ENCODE measurements at places on chromosomes 5 and 9.

- no peak for DNase-seq
These were observed 34.9 kb upstream of the BASP1 start for GRCh38 chr5:17182494-17182893.

GRCh38 chr9:9585920-9586319, 1026.9 kb downstream of the PTPRD start:
- no peak for DNase-seq

DNA sequence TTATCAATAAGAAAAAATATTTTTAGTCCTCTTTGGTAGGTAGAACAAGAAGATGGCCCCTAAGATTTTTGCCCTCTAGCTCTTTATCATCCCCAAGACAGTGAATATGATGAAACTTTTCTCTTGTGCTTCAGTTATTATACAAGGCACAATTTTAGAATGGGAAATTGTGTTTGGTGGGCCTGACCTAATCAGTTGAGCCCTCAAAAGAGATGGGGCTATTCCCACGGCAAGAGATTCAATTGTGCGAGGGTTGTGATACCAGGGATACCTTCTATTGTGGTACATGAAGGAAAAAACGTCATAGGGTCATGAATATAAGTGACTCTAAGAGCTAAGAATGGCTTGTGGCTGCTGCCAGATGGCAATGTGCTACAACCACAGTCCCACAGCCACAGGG, 94.0 kb upstream of the COX7C start:
- DNase-seq: no peak

DNA sequence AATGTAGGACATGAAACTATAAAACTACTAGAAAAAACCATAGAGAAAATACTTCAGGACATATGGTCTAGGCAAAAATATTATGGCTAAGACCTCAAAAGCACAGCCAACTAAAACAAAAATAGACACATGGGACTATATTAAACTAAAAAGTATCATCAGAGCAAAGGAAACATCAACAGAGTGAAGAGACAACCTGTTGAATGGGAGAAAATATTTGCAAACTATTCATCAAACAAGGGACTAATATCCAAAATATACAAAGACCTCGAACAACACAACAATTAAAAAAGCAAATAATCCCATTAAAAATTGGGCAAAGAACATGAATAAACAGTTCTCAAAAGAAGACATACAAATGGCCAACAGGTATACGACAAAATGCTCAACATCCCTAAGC, 210.9 kb downstream of the PCSK1 start:
- DNase-seq: no peak

DNA sequence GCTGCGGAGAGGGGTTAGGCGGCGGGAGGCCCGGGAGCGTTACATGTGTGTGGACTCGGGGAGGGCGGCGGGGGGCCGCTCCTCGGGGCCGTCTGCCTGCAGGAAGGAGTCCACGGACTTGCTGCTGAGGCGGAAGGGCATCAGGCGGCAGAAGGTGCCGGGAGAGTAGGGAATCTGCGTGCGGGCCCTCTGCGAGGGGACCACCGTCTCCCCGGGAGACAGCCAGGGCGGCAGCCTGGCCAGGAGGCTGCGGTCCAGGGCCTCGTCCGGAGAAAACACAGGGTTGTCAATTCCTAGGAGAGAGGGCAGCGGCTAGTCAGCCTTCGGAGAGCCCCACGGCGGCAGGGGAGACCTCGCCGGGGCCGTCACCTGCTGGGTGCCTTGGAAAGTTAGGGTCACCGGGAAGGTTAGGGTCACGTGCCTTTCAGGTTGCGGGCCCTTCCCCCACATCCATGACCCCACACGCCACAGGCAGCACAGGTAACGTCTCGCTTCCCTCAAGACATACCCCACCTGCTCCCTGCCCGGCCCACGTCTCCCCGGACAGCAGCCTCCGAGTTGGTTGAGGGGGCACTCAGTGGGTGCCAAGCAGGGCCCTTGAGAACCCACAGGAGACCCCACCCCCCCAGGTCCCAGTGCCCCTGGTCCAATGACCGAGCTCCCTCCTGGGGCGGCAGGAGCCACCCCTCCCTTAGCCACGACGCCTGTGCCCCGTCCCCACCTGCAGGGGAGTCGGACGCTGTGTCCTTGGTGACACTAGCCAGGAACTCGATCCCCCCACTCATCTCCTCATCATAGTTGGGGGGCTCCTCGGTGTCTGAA, 32.1 kb downstream of the EXOC3 start:
- no peak for DNase-seq

GRCh38 chr9:114207034-114207810, 51.9 kb downstream of the COL27A1 start:
- DNase-seq: peak; percentile 62

DNA sequence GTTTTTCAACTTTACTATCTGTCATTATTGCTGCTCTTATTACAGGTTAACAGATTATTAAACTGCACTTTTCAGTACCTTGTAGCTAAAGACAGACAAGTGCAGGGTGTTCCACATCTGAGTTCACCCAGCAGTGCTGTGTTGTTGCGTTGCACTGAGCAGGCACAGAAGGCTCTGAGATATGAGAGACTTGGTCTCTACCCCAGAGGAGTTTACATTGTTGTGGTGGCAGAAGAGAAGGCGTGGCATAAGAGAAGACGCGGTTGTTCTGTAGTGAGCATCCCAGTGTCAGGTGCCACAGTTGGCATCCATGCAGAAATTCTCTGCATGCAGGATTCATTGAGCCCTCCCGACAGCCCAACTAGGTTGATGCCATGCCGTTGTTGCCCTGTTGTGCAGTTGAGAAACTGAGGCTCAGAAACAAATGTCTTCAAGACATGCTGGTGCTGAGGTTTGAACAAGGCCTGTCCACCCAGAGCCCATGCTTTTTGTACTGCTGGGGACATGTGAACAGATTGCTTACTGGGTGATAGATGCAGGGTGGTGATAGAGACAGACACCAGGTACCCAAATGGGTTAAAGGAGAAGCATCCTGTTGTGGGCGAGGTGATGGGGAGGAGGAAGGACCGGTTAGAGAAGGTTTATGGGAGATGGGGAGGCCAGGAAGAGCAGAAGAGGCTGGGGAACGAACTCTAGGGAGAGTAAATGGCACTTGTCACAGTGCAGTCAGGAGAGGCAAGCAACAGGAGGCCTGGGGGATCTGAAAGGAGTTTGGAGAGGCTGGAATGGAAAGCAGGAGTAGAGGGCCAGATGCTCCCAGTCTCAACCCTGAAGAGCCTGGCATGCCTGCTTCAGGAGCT, 8.2 kb downstream of the ABL1 start:
- no peak for DNase-seq

DNA sequence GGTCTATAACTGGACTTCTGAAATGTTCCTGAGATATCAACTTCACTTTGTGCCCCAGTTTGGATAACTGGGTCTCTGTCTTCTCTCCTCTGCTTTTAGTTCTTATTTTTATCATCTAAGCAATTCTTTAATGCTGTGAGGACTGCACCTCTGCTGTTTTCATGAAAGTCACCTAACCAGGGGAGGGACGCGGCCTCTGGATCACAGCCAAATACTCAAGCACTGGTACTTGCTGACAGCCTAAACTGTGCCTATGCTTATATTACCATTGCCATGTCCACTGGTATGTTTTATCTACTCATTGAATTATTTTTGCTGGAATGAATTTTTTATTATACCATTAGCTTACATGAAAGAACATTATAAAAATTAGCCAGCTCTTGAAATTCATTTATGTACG, 674.0 kb downstream of the DMRTA1 start:
- DNase-seq: no peak

GRCh38 chr9:37801287-37801850, 772 bp downstream of the DCAF10 start:
- no peak for DNase-seq

DNA sequence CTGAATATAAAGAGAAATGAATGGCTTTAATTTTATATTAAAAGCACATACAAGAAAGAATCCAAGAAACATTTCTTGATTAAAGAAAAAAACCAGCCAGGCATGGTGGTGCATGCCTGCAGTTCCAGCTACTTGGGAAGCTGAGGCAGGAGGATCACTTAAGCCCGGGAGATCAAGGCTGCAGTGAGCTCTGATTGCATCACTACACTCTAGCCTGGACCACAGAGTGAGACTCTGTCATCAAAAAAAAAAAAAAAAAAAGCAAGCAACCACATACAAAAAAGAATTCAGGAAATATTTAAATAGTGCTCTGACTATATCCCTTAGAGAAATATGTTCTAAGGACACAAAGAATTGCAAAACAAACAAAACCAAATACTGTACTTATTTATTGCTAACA, 2.5 kb upstream of the PLAC8L1 start:
- DNase-seq: no peak

- peak; percentile 98 for DNase-seq
These were observed at the start of gene PAIP2 for GRCh38 chr5:139341689-139342422. Gene PAIP2, plus strand, starts transcription at chr5:139341854. Its CDS starts 21,931 bp downstream, at chr5:139363785.

DNA sequence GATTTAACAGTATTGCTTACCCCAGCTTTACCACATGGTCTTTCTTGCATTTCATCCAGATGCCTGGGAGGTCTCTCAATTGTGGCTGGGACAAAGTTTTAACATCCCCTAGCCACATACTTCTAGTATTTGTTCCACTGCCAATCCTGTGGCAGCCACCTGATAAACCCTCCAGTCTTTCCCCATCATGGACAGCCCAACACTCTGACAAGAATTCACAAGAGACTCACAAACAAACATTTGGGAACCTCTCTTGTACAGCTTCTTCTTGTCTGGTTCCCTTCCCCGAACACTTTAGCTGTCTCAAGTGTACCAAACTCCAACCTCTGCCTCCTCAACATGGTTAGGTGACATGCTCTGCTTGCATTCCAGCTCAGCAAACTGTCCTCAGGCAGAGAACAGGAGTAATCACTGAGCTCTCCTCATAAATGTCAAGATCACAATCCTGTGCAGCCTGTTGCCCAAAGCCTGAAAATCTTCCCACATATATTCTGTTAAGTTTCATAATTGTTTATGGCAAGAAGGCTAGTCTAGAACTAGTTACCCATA, 59.7 kb downstream of the STRBP start:
- DNase-seq: no peak

GRCh38 chr9:37025071-37025822, 8.8 kb downstream of the PAX5 start:
- no peak for DNase-seq

- DNase-seq: no peak
These were observed 92.3 kb downstream of the DAP start for GRCh38 chr5:10668697-10669096.

GRCh38 chr5:180515294-180515693, 21.1 kb downstream of the CNOT6 start:
- no peak for DNase-seq

GRCh38 chr5:87392801-87393200, 19.9 kb downstream of the CCNH start:
- no peak for DNase-seq

Measured in uterus (tissue), 4 donors.